ENCODE measurements at places on chromosomes 3 and 15.

DNA sequence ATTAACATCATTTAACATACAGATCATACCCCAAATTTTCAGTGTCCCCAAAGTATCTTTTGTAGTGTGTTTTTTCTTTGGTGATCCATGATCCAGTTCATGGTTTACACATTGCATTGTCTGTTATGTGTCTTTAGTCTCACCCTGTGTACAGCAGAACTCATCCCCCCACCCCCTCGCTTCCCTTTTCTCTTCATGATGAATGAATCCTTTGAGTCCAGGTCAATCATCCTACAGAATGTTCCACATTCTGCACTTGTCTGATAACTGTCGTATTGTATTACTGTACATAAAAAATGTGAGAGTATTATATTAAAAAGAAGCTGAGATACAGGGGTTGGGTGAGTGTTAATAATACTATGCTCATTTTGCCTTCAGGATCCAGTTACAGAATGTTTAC, 14.6 kb upstream of the NIT2 start:
- no peak for DNase-seq

DNA sequence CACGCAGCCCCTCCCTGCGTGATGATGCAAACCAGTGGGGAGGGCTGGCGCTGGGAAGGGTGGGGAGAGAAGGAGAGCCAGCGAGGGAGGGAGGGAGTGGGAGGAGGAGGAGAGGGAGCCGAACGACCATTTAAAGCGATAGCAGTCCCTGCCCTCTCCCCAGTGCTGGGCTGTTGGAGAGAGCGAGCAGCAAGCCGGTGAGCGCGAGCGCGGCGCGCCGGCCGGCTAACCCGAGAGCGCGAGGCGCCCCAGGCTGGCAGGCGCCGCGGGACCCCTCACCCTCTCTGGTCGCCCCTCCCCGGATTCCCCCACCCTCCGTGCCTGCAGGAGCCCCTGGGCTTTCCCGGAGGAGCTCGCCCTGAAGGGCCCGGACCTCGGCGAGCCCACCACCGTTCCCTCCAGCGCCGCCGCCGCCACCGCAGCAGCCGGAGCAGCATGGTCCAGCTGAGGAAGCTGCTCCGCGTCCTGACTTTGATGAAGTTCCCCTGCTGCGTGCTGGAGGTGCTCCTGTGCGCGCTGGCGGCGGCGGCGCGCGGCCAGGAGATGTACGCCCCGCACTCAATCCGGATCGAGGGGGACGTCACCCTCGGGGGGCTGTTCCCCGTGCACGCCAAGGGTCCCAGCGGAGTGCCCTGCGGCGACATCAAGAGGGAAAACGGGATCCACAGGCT, at the start of gene GRM7:
TSS of gene GRM7 (plus strand) at position 162 of the 671 bp plus-strand sequence.
- no peak for DNase-seq

DNA sequence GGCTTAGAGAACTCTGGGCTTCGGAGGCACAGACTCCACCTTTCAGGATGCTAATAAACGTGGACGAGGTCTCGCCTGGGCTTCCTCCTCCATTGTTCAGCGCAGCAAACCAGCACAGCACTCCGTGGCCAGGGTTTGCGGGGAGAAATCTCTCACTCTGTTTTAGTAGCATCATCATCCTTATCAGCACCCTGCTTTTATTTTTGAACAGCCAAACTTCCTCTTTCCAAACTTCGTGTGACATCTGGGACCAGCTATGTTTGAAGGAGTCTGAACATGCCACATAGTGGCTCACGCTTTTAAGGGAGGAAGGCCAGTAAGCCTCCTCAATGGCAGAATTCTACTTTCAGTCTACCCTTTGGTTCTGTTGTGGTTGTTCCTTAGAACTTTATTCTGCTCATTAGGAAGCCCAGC, 149.0 kb downstream of the PGPEP1L start:
- no peak for DNase-seq

GRCh38 chr15:29451201-29451781, 181.7 kb upstream of the NSMCE3 start:
- DNase-seq: no peak

- DNase-seq: no peak
These were observed 52.1 kb downstream of the DAPK2 start for GRCh38 chr15:63994073-63994600.

- no peak for DNase-seq
These were observed 1009.1 kb upstream of the SEMA6D start for GRCh38 chr15:46708226-46708625.

DNA sequence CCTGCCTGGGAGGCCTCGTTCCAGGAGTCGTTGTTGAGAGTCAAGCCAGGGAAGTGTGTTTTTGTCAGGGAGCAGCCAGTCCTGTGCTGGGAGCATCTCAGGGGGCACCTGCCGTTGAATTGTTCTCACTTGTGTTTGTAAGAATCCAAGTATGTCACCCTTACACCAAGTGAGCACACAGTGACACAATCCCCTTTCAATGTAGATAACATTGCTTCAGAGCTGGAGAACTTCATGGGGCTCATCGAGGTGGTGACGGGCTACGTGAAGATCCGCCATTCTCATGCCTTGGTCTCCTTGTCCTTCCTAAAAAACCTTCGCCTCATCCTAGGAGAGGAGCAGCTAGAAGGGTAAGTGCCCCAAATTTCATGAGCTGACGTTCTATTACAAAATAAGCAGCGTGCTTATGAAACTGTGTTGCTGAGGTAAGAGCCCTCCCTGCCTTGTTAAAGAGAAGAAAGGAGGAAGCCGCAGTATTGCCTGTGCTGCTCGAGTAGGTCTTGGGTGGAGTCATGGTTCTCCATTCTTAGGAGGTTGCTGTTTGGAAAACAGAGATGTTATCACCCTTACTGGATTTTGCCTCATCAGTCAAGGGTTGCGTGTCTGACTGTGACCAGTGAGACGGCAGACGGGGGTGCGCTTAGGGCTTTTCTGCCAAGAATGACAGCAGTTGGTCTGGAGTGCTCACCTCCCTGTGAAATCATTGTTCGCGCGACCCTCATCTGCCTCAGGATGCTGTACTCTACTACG, 108.1 kb downstream of the PGPEP1L start:
- no peak for DNase-seq

GRCh38 chr15:32028921-32029320, 1.4 kb upstream of the CHRNA7 start:
- no peak for DNase-seq

GRCh38 chr3:184377882-184378445, at the start of gene THPO:
Gene THPO, minus strand, starts transcription at chr3:184378207. Its CDS starts 1,948 bp downstream, at chr3:184376259.
- no peak for DNase-seq

DNA sequence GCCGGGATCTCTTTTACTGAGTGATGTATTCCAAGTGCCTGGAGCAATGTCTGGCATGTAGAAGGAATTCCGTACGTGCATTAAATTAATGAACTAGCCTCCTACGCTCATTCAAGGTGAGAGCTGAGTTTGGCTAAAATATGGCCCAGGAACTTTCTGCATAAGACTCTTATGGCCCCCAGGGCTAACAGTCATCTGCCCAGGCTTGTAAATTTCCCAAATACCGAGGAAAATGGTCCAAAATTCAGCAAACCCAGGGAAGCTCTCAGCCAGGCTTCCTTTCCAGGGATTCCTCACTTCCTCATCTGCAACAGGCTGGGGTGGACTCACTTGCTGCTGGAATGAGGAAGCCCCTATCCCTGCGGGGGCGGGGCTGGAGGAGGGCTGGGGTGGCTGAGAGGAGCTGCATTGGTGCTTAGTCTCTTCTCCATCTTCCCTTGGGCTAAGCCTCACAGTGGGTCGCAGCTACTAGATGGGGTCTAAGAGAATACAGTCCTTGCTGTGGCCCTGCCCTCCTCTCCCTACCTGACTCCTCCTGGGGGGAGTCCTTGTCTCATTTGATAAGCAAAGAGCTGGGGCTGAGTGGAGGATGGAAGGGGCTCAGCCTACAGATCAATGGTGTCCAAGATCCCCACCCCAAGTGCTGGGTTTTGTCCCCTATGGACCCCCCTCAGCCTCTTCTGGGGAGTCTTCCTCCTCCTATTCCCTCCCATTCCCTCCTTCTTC, 28.5 kb upstream of the APOD start:
- no peak for DNase-seq

GRCh38 chr15:90598031-90598577, 68.4 kb downstream of the CRTC3 start:
- DNase-seq: no peak

- no peak for DNase-seq
These were observed 525.5 kb upstream of the NAALADL2 start for GRCh38 chr3:174333640-174334039.

- no peak for DNase-seq
These were observed 718 bp downstream of the BNIP2 start for GRCh38 chr15:59688423-59688781.

DNA sequence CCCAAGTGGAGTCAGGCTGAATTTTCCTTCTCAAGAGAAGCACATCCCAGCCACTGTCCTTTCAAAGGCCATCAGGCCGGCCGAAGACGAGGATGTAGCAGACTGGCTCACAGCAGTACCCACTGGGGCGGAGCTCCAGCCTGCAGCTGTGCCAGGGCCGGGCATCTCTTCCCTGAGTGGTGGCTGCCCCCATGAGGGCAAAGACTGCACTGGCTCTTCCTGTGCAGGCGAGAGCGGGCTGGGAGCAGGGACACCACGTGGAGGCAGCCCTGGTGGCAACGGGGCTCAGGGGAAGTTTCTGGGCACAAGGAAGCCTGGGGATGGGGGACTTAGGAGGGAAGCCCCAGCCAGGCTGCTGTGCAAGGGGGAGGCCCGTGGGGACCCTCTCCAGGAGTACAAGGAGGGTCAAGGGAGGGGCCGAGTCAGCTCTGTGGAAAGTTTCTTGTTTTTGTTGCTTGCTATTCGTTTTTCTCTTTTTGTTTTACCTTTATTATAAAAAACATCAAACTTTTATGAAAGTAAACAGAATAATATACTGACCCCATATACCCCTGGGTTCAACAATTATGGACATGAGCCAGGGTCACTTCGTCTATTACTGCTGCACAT, 66.1 kb downstream of the RPN1 start:
- DNase-seq: no peak

DNA sequence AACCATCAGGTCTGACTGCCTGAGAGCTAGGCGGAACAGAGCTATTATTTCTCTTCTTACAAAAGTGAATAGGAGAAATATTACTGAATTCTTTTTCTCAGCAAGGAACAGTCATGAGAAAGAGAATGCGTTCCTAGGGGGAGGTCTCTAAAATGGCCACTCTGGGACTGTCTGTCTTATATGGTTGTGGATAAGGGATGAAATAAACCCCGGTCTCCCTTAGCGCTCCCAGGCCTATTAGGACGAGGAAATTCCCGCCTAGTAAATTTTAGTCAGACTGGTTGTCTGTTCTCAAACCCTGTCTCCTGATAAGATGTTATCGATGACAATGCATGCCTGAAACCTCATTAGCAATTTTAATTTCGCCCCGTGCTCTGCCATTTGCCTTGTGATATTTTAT, 20.1 kb upstream of the WDR5B start:
- DNase-seq: no peak

- no peak for DNase-seq
These were observed 8.1 kb upstream of the POC1A start for GRCh38 chr3:52162250-52162872.

DNA sequence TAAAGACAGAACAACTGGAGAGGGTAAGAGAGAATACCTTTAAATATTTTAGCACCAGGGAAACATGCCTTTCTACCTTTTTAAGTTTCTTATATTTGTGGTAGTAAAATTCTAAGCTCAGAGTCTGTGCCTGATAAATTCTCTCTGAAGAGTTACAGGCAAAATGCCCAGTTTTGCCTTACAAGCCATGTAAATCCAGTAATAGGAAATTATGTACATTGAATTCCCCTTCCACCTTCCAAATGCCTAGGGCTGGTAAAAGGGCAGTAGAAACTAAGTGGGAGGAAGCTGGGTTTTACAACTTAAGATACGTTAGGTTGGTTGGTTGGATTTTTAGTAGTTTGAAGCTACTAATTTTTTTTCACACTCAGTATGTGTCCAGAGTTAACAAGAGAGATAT, 43.1 kb upstream of the TP63 start:
- no peak for DNase-seq

- DNase-seq: no peak
These were observed 45.3 kb upstream of the MAGEF1 start for GRCh38 chr3:184757022-184757651.

DNA sequence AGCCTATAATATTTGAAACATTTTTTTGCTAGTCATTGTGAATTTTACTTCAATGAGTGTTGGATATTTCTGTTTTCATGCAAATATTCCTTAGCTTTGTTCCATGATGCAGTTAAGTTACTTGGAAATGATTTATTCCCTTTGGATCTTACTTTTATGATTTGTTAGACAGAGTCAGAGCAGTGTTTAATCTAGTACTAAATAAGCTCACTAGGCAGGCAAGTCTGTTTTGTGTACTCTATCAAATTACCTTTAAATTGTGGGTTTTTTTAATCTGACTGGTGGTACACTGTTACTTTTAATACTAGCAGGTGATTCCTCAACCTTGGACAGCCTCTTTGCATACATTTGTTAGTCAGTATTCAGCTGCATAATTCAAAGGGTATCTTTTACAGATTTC, 173.3 kb upstream of the MBNL1 start:
- no peak for DNase-seq

GRCh38 chr3:160279657-160280056, 54.4 kb downstream of the C3orf80 start:
- no peak for DNase-seq

GRCh38 chr3:124258057-124258500, 266.2 kb upstream of the ROPN1 start:
- no peak for DNase-seq

DNA sequence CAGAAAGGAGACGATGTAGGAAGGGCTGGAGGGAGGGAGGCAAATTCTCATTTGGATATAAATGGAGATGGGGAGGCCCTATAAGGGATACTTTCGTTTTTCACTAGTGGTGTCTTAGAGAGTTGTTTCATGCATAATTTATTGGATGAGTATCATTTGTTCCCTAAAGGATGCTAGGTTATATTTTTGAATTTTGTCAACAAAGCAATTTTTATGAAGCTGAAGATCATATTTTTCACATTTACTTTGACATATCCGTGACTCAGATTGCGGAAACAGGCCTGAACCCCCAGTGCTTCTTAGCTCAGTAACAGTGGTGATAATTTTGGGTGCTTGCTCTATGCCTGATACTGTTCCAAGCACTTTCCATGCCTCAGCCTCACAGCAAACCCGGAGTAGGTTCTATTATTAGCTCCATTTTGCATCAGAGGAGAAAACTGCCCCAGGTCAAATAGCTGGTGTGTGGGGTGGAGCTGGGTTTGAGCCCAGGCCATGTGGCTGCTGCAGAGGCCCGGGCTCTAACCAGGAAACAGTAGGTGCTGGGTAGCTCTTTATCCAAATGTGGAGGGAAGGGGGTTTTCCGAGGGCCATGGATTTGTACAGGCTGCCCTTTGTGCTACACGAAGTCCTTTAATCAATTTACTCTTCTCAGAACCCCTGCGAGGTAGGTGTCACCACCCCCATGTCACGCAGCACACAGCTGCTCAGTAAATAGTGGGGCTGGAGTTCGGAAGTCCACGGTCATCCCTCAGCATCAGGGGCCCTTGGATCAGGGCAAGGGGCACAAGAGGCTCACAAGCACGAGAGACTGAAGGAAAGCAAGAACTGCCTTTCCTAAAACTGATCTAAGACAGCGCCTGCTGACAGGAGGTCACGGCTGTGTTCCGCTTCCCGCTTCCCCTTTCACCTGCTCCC, 99.1 kb downstream of the SLC49A4 start:
- DNase-seq: no peak

All from stimulated activated naive CD4-positive, alpha-beta T cell treated with Interleukin-2 at 50 U/mL for 16 hours (primary cell).